ENCODE measurements at places on chromosomes 5 and 9. TPM values are rescaled to one million over a fixed set of nuclear protein-coding genes. Genes with fewer than 3 reads are reported as not detected.
A peak's percentile ranks its signal among the peaks of the same experiment; 100 is the strongest.

CERCAM gene
- 19.6 TPM for polyA plus RNA-seq

ZDHHC12 gene
- polyA plus RNA-seq, result 29.8 TPM

GRCh38 chr5:12662545-12663314, 758.5 kb upstream of the CTNND2 start:
- DNase-seq, result no peak

DNA sequence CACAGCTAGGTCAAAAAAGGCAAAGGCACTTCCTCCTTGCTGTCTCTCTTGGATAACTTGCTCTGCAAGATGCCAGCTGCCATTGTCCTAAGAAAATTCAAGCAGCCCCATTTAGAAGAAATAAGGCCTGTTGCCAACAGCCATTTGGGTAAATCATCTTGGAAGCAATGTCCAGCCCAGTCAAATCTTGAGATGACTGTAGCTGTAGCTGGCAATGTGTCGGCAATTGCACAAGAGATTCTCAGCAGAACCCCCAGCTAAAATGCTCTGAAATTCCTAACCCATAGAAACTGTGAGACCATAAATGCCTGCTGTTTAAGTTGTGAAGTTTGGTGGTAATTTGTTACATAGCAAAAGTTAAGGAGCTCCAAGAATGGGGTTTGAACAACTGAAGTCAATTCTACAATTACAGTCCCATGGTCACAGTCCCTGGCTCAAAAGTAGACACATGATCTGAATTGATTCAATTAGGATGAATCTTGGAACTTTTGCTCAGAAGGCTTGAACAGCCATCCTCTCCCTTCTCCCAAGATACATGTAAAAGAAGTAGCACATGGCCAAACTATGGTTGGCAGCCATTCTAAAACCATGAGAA, 151.1 kb downstream of the MPDZ start:
- DNase-seq, result no peak

GRCh38 chr9:21507483-21507790, 25.3 kb upstream of the IFNE start:
- no peak for DNase-seq

ADCY2 gene
- polyA plus RNA-seq, result not detected

WNT8A gene
- 0.04 TPM for polyA plus RNA-seq

- DNase-seq, result no peak
Observed at GRCh38 chr9:133959966-133960567, 32.1 kb downstream of the VAV2 start.

- DNase-seq, result no peak
Observed at GRCh38 chr9:133148199-133149129, 15.2 kb downstream of the GBGT1 start.

KLHL3 gene
- 0.10 TPM for polyA plus RNA-seq

DNA sequence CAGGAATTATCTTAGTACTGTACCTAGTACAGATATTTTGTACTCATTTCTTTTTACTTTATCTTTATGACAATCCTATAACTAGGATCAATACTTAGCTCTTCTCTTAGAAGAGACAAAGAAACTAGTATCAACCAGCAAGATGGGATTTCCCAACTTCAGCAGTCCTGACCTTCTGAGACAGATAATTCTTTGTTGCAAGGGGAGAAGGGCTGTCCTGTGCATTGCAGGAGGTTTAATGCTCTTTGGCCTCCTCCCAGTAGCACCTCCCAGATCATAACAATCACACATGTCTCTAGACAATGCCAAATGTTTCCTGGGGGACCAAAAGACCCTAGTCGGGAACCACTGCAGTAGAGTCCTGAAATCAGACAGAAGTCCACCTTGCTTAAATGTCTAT, 424.3 kb upstream of the DMAC1 start:
- DNase-seq, result no peak

GRCh38 chr9:111362526-111362925, 32.5 kb upstream of the OR2K2 start:
- no peak for DNase-seq

GRCh38 chr9:98094316-98094715, 24.7 kb downstream of the TRIM14 start:
- no peak for DNase-seq

C9 gene
- not detected for polyA plus RNA-seq

GRCh38 chr9:120899490-120900068, 22.6 kb upstream of the PHF19 start:
- no peak for DNase-seq

ECM2 gene
- polyA plus RNA-seq, result 0.37 TPM

GRCh38 chr9:113993838-113994540, 84.1 kb downstream of the AMBP start:
- no peak for DNase-seq

GRCh38 chr9:135223831-135224230, 136.4 kb downstream of the OLFM1 start:
- DNase-seq, result no peak

SCGB3A1 gene
- polyA plus RNA-seq, result 0.17 TPM

DNA sequence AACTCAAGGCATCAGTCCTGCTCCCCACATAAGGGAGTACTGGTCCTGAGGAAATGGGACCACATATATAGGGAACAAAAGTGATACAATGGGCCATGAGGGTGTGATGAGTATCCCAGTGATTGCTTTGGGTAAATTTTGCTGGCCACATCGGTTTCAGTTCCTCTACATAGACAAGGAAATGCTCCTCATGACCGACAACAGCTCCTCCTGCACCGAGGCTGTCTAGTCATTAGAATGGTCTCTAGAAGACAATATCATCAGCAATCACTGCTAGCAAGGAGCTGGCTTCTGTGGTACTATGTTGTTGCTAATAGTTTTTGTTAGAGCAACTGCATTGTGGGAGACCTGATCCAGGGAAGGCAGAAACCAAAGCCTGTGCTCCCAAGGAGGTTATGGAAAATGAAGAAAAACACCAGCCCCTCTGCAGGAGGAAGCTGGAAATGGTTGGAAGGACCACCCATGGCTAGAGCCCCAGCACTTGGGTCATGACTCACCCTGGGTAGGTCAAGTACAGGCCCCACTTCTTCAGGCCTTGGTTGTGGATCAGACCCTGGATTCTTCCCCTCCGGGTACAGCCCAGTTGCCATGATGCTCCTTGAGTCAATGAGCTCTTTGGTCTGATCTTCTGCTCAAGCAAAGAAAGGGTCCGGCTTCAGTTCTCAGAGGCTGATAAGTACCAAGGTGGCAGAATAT, 3.4 kb upstream of the CTSL start:
- no peak for DNase-seq

CCDC192 gene
- polyA plus RNA-seq, result not detected

DNA sequence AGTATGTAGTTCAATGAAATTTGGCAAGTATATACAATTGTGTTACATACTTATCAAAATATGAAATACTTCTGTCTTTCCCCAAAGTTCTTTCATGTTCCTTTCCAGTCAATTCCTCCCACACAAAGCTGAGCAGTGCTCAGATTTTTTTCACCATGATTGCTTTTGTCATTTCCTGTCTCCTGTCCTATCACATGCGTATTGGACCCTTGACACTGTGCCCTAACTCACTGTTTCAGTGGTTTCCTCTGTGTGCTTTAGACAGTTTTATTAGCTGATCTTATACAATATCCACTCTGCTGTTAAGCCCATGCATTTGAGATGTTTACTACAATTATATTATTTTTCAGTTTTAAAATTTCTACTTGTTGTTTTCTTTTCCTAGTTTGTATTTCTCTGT, 463.6 kb upstream of the MEF2C start:
- no peak for DNase-seq

GRCh38 chr5:23468658-23469057, 38.8 kb upstream of the PRDM9 start:
- no peak for DNase-seq

DNA sequence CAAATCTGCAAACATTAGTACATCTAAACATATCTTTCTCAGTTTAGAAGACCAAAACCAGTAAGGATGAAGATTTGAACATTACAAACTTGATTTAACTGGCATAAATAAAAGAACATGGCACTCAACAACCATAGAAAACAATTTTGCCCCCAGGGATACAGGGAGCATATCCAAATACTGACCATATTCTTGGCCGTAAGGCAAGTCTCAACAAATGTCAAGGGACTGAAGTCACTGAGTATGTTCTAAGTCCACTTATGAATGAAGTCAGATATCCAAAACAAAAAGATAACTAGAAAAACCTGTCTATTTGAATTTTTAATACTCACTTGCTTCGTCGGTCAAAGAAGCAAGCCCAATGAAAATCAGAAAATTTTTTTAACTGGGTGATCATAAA, 14.1 kb downstream of the FEM1C start:
- no peak for DNase-seq

MSX2 gene
- not detected for polyA plus RNA-seq

PCDHB13 gene
- polyA plus RNA-seq, result 0.63 TPM

- DNase-seq, result no peak
Observed at GRCh38 chr9:130186051-130186450, 13.8 kb downstream of the NCS1 start.

DNA sequence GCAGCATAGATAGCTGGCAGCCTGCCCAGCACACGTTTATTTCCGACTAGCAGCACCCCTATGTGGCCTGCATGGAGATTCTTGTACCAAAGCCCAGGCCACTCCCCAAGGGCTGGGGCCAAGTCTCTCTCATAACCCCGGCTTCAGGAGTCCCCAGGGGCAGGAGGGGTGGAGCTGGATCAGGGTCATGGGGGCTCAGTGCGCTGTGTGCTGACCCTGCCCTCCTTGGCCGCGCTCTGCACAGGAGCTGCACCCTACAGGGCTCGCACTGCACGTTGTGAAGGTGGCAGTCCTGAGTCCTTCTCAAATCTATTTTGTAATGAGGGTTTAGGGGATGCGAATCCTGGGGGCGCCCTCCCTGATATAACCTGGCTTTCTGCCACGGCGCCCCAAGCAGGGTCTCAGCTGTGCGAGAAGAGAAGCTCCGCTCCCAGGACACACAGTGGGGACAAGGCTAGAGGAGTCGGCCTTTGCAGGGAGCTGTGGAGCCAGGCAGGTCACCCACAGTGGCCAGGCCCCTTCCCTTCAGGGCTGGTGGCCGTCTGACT, 28.6 kb downstream of the NKD2 start:
- no peak for DNase-seq

HEXB gene
- 104 TPM for polyA plus RNA-seq

DNA sequence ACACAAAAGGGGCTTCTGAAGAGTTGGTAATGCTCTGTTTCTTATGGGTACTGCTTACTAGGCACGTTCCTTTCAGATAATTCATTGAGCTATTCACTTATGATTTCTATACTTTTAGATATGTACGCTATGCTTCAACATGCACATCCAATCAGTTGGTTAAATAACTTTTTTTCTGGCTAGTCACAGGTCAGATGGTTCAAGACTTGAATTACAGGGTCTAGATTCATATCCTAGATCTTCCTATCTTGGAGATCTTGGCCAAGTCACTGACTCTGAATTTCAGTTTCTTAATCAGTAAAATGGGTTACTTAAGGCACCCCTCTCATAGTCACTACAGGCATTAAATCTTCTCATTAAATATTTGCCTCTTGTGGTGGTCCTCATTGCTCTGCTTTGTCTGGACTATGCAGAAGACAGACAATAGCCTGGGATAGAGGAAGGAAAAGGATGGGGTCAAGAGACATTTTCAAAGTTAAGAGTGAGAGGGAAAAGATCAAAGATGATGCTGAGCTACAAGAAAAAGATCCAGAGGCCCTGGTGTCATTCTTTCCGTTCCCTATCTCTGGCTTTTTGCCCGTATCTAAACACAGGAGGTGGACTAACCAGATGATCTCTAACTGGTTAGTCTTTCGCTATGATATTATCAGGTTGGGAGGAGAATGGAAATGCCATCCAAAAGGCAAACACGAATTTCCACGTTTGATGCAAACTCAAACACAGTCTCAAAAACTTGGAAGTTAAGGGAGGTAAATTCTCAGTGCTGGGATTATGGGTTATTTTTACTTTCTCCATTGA, 1.8 kb upstream of the CCDC180 start:
- DNase-seq, result no peak

- no peak for DNase-seq
Observed at GRCh38 chr5:77906806-77907205, 130.7 kb upstream of the TBCA start.

GRCh38 chr5:158644301-158644700, 455.4 kb downstream of the EBF1 start:
- no peak for DNase-seq

IRF1 gene
- 4.1 TPM for polyA plus RNA-seq

- no peak for DNase-seq
Observed at GRCh38 chr5:54869691-54870090, 115.7 kb downstream of the ESM1 start.

ARSB gene
- 66.4 TPM for polyA plus RNA-seq

GRCh38 chr9:90909747-90910283, 108.2 kb downstream of the SYK start:
- no peak for DNase-seq

DNA sequence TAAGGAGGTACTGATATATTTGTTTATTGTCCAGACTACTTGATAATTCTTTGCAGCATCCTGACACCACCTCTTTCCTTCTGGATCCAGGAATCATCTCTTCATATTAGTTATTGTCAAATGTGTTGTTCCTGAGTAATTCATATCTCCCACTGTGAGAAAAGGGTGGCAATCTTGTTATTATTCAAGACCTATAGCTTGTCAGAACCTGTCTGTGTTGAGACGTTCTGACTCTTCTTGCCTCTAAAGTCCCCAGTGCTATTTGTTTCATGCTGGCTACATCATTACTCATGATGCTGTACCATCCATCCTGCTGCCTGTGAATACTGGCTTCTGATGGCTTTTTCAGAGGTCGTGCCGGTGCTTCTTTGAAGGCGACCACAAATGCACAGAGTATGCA, 68.7 kb upstream of the TAF11L2 start:
- no peak for DNase-seq

GRCh38 chr5:157603333-157604190, 28.0 kb upstream of the ADAM19 start:
- DNase-seq, result peak; percentile 18

PCDHGB7 gene
- polyA plus RNA-seq, result 0.08 TPM

- no peak for DNase-seq
Observed at GRCh38 chr9:79809931-79810330, 238.2 kb downstream of the TLE4 start.

ZNF483 gene
- 1.4 TPM for polyA plus RNA-seq

NSG2 gene
- 0.21 TPM for polyA plus RNA-seq

DNA sequence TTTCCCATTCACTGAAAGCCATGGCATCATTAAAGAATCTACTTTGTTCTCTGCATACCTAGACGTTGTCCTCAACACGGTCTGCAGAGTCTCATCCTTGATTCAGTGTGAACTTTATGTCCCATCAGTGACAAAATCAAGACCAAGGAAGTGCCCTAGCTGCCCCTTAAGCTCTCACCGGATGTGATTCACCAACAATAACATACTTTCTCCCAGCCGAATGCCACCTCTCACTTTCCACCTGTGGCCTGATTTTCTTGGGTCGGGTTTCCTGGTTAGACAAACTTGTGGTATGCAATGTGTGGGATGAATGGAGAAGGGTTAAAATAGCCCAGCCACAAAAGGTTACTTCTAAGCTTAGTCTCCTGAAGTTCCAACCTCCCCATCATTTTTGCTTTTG, 145.3 kb upstream of the PAPPA start:
- DNase-seq, result no peak

DNA sequence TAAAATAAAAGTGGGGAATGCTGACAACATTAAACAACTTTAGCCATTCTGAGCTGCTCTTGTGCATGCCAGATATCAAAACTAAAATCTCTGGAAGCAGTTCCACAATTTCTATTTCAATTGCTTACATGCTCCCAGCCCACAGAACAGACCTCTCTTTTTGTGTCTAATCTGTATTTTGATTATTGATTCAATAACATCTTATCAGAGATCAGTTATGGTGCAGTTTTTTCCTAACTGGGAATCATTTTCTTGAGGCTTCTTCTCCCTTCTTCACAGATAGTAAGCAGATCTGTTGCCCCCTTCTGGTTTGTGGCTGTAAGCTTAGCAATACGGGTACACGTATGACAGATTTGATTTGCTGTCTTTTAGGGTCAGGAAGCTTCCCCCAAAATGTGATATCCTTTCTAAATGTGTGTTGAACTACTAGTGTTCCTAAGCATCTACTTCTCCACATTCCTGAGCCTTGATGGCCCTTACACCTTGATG, 39.4 kb downstream of the MRPS27 start:
- no peak for DNase-seq

Data from HepG2 (cell line).